ENCODE measurements at places on chromosomes 7 and 10. TPM values are rescaled to one million over a fixed set of nuclear protein-coding genes. Genes with fewer than 3 reads are reported as not detected.

GRCh38 chr7:48872548-48872947, 51.8 kb upstream of the CDC14C start:
- no peaks in the 10 kb centered on the region for H3K4me1 ChIP-seq
- H3K27me3 ChIP-seq: no peaks in the 10 kb centered on the region
- no peak overlapping the region for H3K27ac ChIP-seq
- H3K4me3 ChIP-seq: no peak overlapping the region
- H3K36me3 ChIP-seq: no peaks in the 10 kb centered on the region

DNA sequence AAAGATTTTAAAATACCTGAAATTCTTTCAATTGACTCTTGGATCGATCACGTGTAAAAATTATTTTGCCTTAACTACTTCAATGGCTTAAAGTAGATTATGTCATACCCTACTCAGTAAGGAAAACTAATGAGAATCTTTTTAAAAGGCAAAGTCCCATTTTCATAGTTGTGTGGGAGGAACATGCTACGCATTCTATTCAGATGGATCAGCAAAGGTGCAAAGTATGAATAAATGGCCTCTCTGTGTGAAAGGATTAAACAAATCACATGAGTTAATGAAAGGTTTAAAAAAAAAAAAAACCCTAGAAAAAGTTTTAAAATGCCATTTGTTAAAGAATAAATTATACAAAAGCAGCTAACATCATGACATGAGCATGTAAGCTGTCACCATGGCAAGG, 77.1 kb downstream of the ENO4 start:
- H3K27me3 ChIP-seq: no peaks in the 10 kb centered on the region
- no peak overlapping the region for H3K4me3 ChIP-seq
- DNase-seq: no peak

- H3K4me1 ChIP-seq: no peaks in the 10 kb centered on the region
- H3K36me3 ChIP-seq: no peaks in the 10 kb centered on the region
- H3K27me3 ChIP-seq: no peaks in the 10 kb centered on the region
- no peak for DNase-seq
- H3K27ac ChIP-seq: no peak overlapping the region
Measured at GRCh38 chr10:69217119-69217754, 2.9 kb upstream of the HKDC1 start.

DNA sequence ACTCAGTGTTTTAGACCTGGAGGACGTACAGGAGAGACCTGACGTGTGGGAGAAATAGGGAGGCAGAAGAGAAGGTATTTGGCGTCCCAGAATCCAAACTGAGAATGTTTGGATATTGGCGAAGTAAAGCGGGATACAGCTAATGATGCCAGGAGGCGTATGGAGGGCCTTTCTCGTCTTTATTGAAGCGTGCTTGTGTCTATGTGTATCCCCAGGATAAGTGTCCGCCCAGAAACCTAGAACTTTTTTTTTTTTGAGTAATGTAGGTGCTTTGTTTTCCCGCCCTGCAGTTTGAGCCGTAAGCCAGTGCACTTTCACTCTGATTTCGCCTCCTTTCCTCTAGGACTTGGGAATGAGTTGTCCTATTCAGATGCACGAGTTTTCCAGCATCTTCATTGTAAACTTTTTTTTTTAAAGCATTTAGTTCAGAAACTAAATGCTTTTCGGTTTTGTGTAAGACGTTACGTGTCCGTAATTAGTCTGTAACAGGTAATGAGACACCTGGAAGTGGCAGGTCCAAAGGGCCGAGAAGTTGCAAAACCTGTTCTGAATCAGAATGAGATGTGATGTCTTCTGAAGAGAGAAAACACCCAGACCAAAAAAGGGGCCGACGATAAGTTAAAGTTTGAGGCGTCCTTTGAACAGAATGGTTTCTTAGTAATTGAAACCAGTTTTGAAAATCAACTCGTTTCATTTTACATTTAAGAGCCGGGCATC, 746 bp downstream of the ARL5B start:
- no peak for DNase-seq
- H3K27me3 ChIP-seq: no peaks in the 10 kb centered on the region
- peaks cover 4% of the 10 kb centered on the region for H3K36me3 ChIP-seq
- peaks cover 19% of the 10 kb centered on the region for H3K4me1 ChIP-seq
- H3K4me3 ChIP-seq: peak overlapping the region; percentile 87

Gene TMEM178B
- total RNA-seq: 1.9 TPM

DNA sequence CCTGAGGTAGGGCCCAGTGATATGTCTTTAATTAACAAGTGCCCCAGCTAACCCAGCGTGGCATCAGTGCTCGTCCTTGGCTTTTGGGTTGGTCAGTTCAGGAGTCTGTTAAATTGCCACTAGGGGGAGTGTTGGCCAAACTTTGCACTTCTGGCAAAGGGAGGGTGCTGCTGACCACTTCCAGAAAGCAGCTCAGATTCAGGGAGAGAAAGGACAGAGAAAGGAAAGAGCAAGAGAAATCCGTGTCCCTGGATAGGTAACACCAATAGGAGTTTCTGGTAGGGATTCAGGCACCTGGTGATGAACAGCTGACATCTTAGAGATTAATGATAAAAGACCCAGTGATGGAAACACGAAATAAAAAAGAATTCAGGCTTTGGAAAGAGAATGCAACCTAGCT, 243.1 kb upstream of the AOAH start:
- no peak for DNase-seq
- no peaks in the 10 kb centered on the region for H3K36me3 ChIP-seq
- no peaks in the 10 kb centered on the region for H3K27me3 ChIP-seq
- no peak overlapping the region for H3K4me3 ChIP-seq
- no peaks in the 10 kb centered on the region for H3K4me1 ChIP-seq

GRCh38 chr7:158386866-158387545, 200.6 kb downstream of the PTPRN2 start:
- H3K4me1 ChIP-seq: no peaks in the 10 kb centered on the region
- no peak overlapping the region for H3K4me3 ChIP-seq
- no peak overlapping the region for H3K27ac ChIP-seq

DNA sequence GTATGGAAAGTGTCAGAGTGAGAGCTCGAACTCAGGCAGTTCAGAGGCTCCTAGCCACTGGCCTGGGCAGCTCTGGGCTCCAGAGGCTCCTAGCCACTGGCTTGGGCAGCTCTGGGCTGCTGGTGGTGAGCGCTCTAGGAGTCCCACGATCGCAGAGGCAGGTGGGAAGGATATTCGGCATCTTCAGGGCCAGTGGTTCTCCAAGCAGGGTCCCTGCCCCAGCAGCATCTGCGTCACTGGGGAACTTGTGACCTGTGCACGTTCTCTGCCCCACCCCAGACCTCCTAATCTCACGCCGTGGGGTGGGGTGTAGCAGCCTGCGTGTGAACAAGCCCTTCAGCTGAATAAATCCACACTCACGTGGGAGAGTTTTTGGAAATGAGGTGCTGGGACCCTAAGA, 25.2 kb upstream of the BTBD16 start:
- peaks cover 70% of the 10 kb centered on the region for H3K36me3 ChIP-seq
- H3K4me1 ChIP-seq: no peaks in the 10 kb centered on the region
- no peak for DNase-seq
- H3K27me3 ChIP-seq: no peaks in the 10 kb centered on the region
- no peak overlapping the region for H3K27ac ChIP-seq
- no peak overlapping the region for H3K4me3 ChIP-seq

DNA sequence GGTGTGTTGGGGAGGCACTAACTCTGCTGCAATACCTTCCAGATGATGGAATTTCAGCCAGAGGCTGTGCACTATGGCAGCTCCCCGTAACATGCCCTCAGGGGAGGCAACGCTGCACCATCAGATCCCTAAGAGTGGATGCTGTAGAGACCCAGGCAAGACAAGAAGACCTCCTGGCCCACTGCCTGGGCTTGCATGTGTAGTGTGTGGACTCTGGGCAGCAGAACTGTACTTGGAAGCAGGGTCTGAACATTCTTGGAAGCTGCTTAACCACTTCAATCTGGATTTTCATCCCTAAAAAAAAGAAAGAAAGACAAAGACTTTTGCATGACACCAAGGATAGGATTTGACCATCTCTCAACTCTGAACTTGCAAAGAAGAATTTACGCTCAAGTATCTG, 297.5 kb upstream of the NRP1 start:
- no peaks in the 10 kb centered on the region for H3K4me1 ChIP-seq
- H3K27me3 ChIP-seq: no peaks in the 10 kb centered on the region
- no peaks in the 10 kb centered on the region for H3K36me3 ChIP-seq
